ENCODE measurements at places on chromosomes 4 and X.
A peak's percentile ranks its signal among the peaks of the same experiment; 100 is the strongest.

DNA sequence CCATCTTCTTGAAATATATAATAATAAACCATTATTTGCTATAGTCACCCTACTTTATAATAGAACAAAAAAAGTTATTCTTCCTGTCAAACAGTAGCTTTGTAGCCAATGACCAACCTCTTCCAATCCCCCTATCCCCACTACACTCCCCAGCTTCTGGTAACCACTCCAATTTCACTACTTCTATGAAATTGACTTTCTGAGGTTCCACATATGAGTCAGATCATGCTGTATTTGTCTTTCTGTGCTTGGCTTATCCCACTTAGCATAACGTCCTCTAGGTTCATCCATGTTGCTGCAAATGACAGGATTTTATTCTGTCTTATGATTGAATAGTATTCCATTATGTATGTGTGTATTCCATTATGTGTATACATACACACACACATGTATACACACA is 809.7 kb upstream of the NDST4 start:
- no peak for DNase-seq

- DNase-seq, result no peak
Measured at GRCh38 chr4:28238876-28239275, 1378.2 kb downstream of the STIM2 start.

- no peak for DNase-seq
Measured at GRCh38 chrX:123731987-123732669, 724 bp downstream of the THOC2 start.

DNA sequence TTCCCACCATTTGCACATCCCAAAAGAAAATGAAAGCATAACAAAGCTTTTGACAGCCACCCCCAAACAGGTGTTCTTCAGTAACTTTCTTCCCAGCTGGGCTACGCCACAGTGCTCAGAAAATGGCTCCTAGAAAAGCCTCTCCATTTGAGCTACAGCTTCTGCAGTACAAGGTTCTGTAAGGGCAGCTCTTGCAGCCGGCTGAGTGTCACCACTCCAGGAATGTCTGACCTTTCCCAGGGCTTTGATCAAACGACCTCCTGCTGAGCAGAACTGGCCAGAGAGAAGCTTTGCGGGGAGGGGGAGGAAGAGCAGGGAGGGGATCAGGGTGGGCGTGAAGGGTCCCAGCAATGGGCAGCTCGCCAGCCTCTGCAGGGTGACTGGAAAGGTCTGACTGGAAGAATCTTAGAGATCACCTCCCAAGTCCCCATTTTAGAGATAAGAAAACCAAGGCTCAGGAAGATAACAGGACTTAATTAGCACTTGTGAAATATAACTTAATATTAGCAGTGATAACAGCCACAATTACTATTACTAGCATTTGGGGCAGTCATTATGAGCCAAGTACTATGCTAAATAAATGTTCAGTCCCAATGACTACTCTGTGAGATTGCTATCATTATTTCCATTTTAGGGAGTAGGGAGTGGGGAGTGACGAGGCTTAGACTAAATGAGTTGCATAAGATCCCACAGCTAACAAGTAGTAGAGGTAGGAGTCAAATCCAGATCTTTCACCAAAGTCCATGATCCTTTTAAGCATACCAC is 51.1 kb downstream of the LEF1 start:
- DNase-seq, result no peak

- DNase-seq, result no peak
Measured at GRCh38 chr4:154559141-154559493, 3.7 kb upstream of the FGB start.

DNA sequence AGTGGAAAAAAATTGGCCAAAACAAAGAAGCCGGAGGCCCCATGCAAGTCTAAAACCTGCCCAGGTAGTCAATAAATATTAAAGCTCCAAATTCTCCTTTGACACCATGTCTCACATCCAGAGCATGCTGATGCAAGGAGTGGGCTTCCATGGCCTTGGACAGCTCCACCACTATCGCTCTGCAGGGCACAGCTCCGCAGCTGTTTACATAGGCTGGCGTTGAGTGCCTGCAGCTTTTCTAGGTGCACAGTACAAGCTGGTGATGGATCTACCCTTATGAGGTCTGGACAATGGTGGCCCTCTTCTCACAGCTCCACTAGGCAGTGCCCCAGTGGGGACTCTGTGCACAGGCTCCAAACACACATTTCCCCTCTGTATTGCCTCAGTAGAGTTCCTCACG is 84.2 kb upstream of the LANCL3 start:
- DNase-seq, result no peak

DNA sequence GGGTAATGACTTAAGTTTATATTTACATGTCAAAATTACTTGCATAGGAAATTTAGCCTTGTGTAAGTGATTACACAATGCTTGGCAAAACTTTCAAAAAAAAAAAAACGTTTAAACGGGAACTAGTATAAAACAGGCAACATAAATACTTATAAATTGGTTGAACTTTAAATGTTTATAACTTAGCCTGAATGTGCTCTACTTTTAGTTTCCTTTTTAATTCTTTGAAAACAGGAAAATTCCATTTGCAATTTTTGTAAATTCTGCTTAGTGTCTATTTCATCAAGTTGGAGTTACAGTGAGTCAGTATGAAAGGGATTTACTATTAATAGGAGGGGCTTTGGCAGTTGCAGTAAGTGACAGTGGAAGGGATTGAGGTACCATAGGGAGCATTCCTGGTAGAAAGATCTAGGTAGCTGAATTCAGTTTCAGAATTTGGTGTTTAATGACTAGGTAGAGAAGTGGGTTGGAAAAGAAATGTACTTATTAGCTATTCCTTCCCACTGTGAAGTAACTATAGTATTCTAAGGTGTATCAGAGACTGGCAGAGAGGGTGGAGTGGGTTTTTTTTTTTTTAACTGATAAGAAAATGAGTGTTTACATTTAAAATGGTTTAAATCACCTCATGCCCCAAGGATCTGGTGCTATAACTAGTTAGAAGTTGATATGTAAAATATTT is 2.8 kb downstream of the STAG2 start:
- peak; percentile 63 for DNase-seq

- DNase-seq, result no peak
Measured at GRCh38 chrX:39470588-39471407, 627.0 kb downstream of the BCOR start.

GRCh38 chr4:79023799-79024770 is 84.8 kb upstream of the PAQR3 start:
- no peak for DNase-seq

DNA sequence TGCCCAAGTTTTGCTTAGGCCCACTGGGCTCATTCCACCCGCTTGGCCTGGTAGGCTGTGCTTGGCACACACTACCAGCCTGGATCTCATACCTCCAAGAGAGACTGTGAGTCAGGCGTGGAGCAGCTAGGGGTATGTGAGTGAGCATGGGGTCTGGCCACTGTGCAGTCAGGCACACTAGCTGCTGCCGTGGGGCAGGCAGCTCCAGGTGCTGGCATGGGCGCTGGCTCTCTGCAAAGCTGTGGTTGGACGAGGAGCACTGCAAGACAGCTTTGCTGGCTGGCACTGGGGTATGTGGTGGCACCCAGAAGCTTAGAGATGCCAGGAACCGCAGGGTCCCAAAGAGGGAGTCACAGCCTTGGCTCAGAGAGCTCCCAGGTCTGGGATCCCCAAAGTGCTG is 377.8 kb downstream of the KCTD8 start:
- DNase-seq, result no peak
